ENCODE measurements at places on chromosomes 5 and 9.

DNA sequence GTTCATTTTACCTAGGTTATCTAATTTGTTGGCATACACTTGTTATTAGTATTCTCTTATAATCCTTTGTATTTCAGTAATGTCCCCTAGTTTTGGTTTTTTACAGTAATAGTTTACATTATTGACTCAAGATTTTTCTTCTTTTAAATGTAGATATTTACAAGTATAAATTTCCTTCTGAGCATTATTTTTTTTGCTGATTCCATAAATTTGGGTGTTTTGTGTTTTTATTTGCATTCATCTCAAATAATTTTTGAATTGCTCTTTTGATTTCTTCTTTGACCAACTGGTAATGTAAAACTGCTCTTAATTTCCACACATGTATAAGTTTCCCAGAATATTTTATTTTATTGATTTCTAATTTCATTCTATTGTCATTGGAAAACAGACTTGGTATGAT, 68.1 kb downstream of the ESM1 start:
- DNase-seq: no peak

GRCh38 chr9:98859941-98860340, 52.5 kb downstream of the GALNT12 start:
- no peak for DNase-seq

GRCh38 chr9:94941211-94941875, 214.8 kb downstream of the AOPEP start:
- peak; percentile 43 for DNase-seq

- DNase-seq: peak; percentile 23
Measured at GRCh38 chr9:130755377-130756007, 61.9 kb downstream of the EXOSC2 start.

GRCh38 chr9:32723789-32724325, 59.5 kb upstream of the TMEM215 start:
- DNase-seq: no peak

DNA sequence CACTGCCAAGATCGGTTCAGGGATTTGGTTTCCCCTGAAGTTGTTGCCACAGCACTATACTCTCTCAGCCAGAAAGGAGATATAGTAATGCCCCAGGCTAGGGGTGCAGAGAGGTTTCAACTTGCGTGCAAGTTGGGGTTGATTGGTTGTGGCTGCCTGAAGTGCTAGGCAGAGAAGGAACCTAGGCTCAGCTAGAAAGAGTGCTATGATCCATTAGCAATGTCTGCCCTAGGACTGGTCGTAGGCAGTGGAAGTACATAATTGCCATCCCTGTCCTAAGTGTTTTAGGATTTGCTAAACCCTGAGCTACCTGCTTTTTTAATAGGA, 136.6 kb upstream of the SMIM23 start:
- DNase-seq: no peak

DNA sequence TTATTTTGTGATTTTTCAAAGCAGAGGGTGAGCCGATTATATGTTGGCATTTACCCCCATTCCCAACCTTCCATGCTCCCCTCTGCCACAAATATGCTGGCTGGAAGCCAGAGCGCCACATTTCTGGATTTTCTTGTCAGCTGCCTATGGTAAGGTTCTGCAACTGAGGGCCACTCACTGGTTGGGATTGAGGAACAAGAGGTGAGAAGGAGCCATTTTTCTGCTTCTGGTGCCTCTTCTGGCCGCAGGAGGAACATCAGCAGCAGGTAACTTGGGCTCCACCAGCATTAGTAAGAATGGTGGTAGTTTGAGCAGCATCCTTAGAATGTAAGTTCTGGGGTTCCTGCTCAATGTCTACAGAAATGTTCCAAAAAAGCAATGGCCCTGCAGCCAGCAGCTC, 159.5 kb upstream of the MAST4 start:
- DNase-seq: no peak

DNA sequence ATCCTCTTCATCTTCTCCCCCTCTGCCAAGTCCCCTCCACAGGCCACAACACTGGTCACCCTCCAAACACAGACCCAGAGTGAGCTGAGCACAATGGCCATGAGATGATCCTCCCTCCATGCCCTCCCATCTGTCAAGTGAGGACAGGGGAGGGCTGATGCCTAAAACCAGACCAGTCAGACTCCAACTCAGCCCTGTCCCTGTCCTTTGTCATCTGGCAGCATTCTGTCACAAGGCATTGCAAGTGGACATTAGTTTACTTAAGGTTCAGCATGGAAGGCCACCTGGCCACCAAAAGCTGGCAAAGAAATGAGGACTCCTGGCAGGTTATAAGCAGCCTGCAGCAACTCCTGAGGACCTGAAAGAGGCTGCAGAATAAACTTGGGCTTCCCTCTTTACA, 136.2 kb upstream of the SLC30A5 start:
- no peak for DNase-seq

- no peak for DNase-seq
Measured at GRCh38 chr5:135657536-135658305, 78.9 kb upstream of the CXCL14 start.

- DNase-seq: peak; percentile 31
Measured at GRCh38 chr5:180605554-180606214, 14.4 kb upstream of the SCGB3A1 start.

GRCh38 chr5:79396265-79396664, 117.7 kb downstream of the HOMER1 start:
- peak; percentile 15 for DNase-seq

DNA sequence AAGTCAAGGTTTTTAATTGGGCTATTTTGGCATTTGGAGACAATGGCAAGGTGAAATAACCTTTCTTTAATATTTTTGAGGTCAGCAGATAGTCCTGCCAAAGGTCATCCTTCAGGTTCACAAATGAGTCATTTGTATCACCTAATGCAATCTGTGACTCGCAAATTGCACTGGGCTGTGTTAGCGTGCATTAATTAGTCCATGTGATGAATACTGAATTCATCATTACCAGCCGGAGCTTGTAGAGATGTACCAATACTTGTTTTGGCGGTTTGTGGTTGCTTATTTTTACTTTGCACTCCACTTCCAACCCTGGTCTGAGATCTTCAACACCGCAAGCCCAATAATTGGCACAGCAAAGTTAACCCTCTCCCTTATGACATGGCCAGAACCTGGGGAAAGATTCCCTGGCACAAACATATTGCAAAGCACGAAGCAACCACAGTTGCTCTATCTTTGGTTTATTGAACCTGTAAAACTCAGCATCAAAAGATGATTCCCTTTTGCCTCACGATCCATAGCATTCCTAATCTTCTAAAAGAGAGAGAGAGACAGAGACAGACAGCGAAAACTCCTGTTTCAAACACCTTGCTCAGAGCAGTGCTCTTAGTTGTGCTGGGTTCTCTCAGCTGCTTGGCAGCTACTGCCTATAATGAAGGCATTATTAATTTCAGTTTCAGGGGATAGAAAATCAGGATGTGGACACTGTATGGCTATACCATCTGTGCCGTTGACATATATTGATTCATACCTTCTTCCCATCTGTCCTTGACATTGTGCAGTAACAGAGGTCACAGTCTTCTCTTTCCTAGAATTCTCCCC, 178.1 kb downstream of the EBF1 start:
- DNase-seq: no peak

DNA sequence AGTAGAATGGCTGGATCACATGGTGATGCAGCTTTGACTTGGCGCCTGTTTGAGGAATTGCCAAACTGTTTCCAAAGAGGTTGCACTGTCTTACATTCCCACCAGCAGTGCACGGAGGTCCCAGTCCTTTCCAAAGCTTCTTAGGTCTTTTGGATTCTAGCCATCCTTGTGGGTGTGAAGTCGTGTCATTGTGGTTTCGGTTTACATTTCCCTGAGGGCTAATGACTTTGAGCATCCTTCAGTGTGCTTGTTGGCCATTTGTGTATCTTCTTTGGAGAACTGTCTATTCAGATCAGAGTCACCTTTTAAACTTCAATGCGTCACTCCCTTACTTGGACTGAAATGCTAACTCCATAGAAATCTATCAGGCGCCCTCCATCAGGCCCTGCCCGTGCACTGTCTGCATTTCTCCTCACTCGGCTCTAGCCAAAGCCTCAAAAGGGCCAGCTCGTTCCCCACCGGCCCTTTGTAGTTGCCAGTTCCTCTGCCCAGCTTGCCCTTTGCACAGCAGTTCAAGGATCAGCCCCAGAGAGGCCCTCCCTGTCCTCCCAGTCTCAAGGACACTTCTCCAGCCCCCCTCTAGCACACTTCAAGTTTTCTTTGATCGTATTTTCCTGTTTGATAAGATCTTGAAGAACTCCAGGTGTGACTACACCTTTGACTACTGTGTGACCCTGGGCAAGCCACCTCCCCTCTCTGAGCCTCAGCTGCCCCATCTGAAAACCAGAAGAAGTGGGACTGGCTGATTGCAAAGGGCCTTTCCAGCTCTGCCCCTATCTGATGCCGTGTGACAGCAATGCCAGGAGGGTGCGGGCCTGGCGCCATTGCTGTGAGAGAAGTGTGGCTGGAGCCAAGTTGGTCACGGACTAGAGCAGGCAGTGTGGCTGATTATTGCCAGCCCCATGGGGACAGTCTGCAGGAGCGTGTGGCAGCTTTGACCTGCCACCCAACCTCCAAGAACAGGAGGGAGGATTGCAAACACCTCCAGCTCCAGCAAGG, 5.6 kb downstream of the HRH2 start:
- no peak for DNase-seq

DNA sequence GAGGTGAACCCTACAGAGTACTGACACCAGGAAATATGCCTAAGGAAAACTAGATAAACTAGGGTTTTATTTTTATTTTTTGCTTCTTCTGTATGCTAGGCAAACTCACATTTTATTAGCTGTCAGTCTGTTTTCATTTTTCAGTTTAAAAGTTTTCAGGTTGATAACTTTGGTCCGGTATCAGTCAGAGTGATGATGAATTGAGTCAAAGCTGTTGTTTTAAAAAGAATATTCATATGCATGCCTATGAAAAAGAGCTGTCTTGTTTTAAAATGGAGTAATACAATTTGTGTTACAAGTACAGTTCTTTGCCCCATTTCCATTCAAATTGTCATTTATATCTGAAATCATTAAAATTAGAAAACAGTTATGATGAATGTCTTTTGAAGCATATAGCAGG, 22.6 kb downstream of the MAP3K1 start:
- DNase-seq: no peak

GRCh38 chr9:127698985-127699670, 7.7 kb upstream of the CFAP157 start:
- DNase-seq: peak; percentile 95

DNA sequence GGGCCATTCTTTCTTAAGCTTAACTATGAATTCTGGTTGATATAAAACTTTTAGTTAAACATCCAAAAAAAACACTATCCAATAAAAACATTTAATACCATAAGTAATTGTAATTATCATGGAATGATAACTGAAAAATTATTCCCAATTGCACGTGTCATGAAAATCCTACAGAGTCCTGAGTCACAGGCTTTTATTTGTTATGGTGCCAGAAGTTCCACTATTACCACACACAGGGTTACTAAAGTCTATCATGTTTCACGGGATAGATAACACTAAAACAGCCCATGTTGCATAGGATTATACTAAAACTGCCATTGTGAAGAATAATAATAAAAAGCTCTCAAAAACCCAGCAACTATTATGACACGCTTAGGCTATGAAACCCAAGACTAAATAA, 1381.8 kb downstream of the EFNA5 start:
- DNase-seq: peak; percentile 38

- DNase-seq: no peak
Measured at GRCh38 chr5:156824241-156824640, 25.9 kb upstream of the PPP1R2B start.

All from fibroblast of skin of right quadriceps (primary cell).